ENCODE measurements at places on chromosomes 5 and 9. TPM values are rescaled to one million over a fixed set of nuclear protein-coding genes. Genes with fewer than 3 reads are reported as not detected.
A peak's percentile ranks its signal among the peaks of the same experiment; 100 is the strongest.

DNA sequence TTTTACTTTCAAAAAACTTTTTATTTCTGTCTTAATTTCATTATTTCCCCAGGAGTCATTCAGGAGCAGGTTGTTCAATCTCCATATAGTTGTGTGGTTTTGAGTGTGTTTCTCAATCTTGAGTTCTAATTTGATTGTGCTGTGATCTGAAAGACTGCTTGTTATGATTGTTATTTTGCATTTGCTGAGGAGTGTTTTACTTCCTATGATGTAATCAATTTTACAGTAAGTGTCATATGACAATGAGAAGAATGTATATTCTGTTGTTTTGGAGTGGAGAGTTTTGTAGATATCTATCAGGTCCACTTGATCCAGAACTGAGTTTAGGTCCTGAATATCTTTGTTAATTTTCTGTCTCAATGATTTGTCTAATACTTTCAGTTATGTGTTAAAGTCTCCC lies 706.9 kb upstream of the CTNND2 start:
- no peaks in the 10 kb centered on the region for H3K27me3 ChIP-seq
- no peaks in the 10 kb centered on the region for H3K4me1 ChIP-seq
- no peak for DNase-seq
- H3K27ac ChIP-seq = no peak overlapping the region
- H3K36me3 ChIP-seq = no peaks in the 10 kb centered on the region
- no peak overlapping the region for H3K4me3 ChIP-seq

- no peaks in the 10 kb centered on the region for H3K27me3 ChIP-seq
- no peak for DNase-seq
- no peak overlapping the region for H3K4me3 ChIP-seq
Measured at GRCh38 chr5:153755913-153756500, 265.5 kb downstream of the GRIA1 start.

- peaks cover 33% of the 10 kb centered on the region for H3K4me1 ChIP-seq
- peaks cover 1% of the 10 kb centered on the region for H3K27me3 ChIP-seq
- H3K27ac ChIP-seq = peak overlapping the region; percentile 15
- no peaks in the 10 kb centered on the region for H3K36me3 ChIP-seq
- H3K4me3 ChIP-seq = no peak overlapping the region
- no peak for DNase-seq
Measured at GRCh38 chr5:54442271-54442670, 13.2 kb upstream of the HSPB3 start.

GRCh38 chr5:154309805-154310204 lies 119.3 kb downstream of the GALNT10 start:
- no peak overlapping the region for H3K4me3 ChIP-seq
- no peak for DNase-seq
- H3K36me3 ChIP-seq = peaks cover 14% of the 10 kb centered on the region
- peaks cover 17% of the 10 kb centered on the region for H3K4me1 ChIP-seq
- H3K27me3 ChIP-seq = no peaks in the 10 kb centered on the region

Gene PCDHB11
- total RNA-seq = not detected

- H3K4me3 ChIP-seq = no peak overlapping the region
- H3K27me3 ChIP-seq = no peaks in the 10 kb centered on the region
- peaks cover 54% of the 10 kb centered on the region for H3K4me1 ChIP-seq
- H3K36me3 ChIP-seq = peaks cover 74% of the 10 kb centered on the region
Measured at GRCh38 chr5:80204808-80205614, 50.8 kb downstream of the SERINC5 start.

DNA sequence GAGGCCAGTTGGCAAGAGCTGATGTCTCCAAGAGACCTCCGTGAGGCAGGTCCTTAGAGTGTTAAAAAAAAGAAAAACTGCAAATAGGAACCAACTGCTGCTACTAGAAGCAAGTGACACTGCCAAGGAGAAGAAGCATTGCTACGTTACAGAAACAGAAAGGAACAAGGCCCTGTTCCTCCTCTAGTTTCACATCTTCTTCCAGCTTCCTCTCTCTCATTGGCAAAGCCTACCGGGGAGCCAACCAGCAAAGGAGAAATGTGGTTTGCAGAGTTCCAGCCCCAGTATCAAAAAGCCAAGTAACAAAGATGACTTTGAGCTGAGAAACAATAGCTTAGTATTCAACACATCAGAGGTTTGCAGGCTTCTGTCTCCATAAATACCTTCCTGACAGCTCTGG lies 145.9 kb downstream of the PRELID2 start:
- no peaks in the 10 kb centered on the region for H3K27me3 ChIP-seq
- H3K4me1 ChIP-seq = no peaks in the 10 kb centered on the region
- H3K4me3 ChIP-seq = no peak overlapping the region

- H3K4me3 ChIP-seq = no peak overlapping the region
- H3K27me3 ChIP-seq = no peaks in the 10 kb centered on the region
- H3K27ac ChIP-seq = no peak overlapping the region
Measured at GRCh38 chr5:34494111-34494755, 161.9 kb upstream of the RAI14 start.

- no peaks in the 10 kb centered on the region for H3K36me3 ChIP-seq
- H3K27ac ChIP-seq = no peak overlapping the region
- DNase-seq = peak; percentile 48
- no peaks in the 10 kb centered on the region for H3K4me1 ChIP-seq
- H3K27me3 ChIP-seq = no peaks in the 10 kb centered on the region
Measured at GRCh38 chr9:34430843-34431437, 27.4 kb downstream of the FAM219A start.

Gene PCDHB2
- not detected for total RNA-seq

DNA sequence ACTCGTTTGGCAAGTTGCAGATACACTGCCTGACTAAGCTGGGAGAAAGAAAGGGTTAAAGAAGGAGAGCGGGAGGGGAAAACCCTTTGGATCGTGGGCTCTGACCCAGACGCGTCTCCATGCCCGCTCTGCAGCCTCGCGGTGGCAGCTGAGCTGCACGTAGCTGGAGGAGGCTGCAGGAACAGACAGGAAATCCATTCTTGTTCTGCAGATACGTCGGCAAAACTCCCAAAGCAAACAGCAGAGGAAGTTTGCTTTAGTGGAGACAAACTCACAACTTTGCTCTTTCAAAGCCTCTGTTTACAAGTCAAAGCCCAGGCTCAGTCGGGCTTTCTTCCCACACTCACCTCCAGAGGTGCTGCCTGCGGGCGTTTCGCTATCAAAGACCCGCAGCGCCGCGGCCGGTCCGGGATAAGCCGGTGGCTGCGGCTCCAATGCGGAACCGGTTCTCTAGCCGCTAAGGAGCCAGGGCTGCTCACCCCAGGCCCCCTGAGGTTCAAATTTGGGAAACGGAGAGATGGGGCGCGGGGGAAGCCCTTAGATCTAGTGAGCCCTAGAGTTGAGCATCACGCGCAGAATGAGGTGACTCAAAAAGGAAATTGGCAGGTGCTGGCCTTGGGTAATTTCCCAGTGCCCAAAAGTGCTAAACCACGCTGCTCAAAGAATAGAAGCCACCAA lies 60.7 kb downstream of the MAT2B start:
- peak; percentile 6 for DNase-seq
- H3K36me3 ChIP-seq = no peaks in the 10 kb centered on the region
- peaks cover 56% of the 10 kb centered on the region for H3K27me3 ChIP-seq
- H3K4me3 ChIP-seq = peak overlapping the region; percentile 48
- no peak overlapping the region for H3K27ac ChIP-seq
- peaks cover 15% of the 10 kb centered on the region for H3K4me1 ChIP-seq

GRCh38 chr9:98823666-98824334 lies 16.3 kb downstream of the GALNT12 start:
- H3K4me1 ChIP-seq = peaks cover 11% of the 10 kb centered on the region
- no peak overlapping the region for H3K4me3 ChIP-seq
- DNase-seq = no peak
- no peak overlapping the region for H3K27ac ChIP-seq
- H3K36me3 ChIP-seq = peaks cover 5% of the 10 kb centered on the region
- H3K27me3 ChIP-seq = no peaks in the 10 kb centered on the region

Gene FOXD4L5
- 0.21 TPM for total RNA-seq

GRCh38 chr5:123700624-123701287 lies 188.8 kb downstream of the CSNK1G3 start:
- H3K4me3 ChIP-seq = no peak overlapping the region
- no peaks in the 10 kb centered on the region for H3K27me3 ChIP-seq
- no peaks in the 10 kb centered on the region for H3K36me3 ChIP-seq

GRCh38 chr9:15306068-15306756 lies 804 bp downstream of the TTC39B start:
- H3K4me1 ChIP-seq = peaks cover 58% of the 10 kb centered on the region
- H3K4me3 ChIP-seq = peak overlapping the region; percentile 97
- peak; percentile 58 for DNase-seq
- peaks cover 24% of the 10 kb centered on the region for H3K36me3 ChIP-seq
- peak overlapping the region; percentile 88 for H3K27ac ChIP-seq
- no peaks in the 10 kb centered on the region for H3K27me3 ChIP-seq

GRCh38 chr9:128152133-128153059 lies 3.1 kb downstream of the LCN2 start:
- H3K4me1 ChIP-seq = peaks cover 4% of the 10 kb centered on the region
- DNase-seq = no peak
- H3K4me3 ChIP-seq = no peak overlapping the region
- peaks cover 4% of the 10 kb centered on the region for H3K27me3 ChIP-seq

DNA sequence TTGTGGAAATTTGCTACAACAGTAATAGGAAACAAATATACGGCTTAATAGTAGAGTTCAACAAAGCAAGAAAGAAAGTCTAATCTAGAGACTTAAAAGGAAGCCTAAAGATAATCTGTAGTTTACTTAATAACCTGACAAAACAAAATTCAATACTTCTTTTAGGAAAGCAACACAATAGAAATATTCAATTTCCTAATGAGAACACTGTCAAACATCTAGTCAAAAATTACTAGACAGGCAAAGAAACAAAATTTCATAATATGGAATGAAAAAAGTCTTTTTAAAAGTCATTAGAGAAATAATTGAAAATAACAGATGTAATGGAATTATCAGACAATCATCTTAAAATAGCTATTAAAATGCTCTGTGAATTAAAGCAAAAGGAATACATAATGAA lies 692.5 kb upstream of the ADAMTS16 start:
- H3K4me3 ChIP-seq = no peak overlapping the region
- no peaks in the 10 kb centered on the region for H3K27me3 ChIP-seq
- no peaks in the 10 kb centered on the region for H3K36me3 ChIP-seq
- DNase-seq = no peak

Measured in activated CD4-positive, alpha-beta T cell treated with anti-CD3 and anti-CD28 coated beads, Interleukin-2, amount 10 ng/mL, durations not matched to agents 7 days and 5 days (primary cell).